ENCODE measurements at places on chromosomes 5 and 9.

DNA sequence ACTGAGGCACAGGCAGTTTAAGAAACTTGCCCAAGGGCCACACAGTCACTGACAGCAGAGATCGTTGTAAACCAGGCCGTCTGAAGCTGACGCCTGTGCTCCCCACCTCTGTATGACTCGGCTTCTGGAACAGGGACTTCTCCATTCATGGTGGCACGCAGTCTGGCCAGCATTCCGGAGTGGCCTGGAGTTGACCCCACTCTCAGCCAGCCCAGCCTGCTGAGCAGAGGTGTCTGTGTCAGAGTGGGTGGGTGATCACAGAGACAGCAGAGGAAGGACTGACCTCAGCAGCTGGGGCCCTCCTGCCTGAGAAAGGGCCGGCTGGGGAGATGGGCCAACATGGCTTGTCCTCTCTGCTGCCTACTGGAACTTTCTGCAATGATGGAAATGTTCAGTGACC, 12.6 kb downstream of the LRSAM1 start:
- DNase-seq = no peak

DNA sequence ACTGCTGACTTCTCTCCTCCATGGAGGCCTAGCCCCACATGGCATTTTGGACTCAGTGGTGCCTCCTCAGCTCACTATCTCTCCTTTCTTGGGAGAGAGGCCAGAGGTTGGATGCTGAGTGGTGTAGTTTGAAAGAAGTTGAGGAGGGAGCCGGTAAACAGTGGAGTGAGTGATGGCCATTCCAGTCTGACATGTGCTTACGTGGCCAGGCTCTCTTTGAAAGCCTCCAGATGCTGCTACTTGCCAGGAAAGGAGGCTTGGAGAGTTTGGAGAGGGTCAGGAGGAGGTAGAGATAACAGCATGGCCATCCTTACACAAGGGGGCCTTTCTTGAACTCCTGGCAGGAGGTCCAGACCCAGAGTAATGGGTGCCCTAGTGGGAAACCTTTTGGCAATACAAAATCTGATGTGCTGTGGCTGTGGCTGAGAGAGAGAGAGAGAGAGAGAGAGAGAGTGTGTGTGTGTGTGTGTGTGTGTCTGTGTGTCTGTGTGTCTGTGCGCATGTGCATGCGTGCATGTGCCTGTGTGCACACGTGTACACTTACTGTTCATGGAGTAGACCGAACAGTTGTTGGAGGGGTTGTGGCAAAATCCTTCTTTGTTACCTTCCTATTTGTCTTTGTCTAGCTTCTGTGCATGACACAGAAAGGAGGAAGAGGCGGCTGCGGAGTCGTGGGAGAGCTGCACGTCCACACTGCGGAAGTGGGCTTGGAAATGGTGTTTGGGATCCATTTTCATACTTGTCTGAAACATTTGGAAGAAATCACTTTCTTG, 37.8 kb downstream of the RALGPS1 start:
- DNase-seq = no peak

- DNase-seq = no peak
These were observed 184.9 kb downstream of the FANCC start for GRCh38 chr9:95132366-95133324.

DNA sequence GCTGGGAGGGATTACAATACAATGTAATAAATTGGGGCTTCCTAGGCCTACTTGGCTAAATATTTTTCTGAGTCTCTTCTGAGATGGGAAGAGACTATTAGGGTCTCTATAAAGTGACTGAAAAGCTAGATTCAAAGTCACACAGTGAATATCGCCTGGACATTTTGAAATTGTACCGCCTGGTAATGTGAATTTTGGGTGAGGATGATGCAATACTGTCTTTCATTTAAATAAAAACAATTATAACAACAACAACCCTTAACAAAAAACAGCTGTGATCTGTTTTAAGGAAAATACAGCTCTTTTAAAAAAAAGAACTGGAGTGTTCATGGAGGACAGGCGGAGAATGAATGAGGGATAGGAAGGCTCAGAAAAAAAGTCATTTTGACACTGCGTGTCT, 615.0 kb downstream of the RAB3C start:
- no peak for DNase-seq

- DNase-seq = no peak
These were observed 278.1 kb downstream of the DENND1A start for GRCh38 chr9:123651871-123652270.

- no peak for DNase-seq
These were observed 59.1 kb upstream of the IER5L start for GRCh38 chr9:129237164-129237611.

- DNase-seq = no peak
These were observed 38.6 kb downstream of the SPARC start for GRCh38 chr5:151648089-151648488.

DNA sequence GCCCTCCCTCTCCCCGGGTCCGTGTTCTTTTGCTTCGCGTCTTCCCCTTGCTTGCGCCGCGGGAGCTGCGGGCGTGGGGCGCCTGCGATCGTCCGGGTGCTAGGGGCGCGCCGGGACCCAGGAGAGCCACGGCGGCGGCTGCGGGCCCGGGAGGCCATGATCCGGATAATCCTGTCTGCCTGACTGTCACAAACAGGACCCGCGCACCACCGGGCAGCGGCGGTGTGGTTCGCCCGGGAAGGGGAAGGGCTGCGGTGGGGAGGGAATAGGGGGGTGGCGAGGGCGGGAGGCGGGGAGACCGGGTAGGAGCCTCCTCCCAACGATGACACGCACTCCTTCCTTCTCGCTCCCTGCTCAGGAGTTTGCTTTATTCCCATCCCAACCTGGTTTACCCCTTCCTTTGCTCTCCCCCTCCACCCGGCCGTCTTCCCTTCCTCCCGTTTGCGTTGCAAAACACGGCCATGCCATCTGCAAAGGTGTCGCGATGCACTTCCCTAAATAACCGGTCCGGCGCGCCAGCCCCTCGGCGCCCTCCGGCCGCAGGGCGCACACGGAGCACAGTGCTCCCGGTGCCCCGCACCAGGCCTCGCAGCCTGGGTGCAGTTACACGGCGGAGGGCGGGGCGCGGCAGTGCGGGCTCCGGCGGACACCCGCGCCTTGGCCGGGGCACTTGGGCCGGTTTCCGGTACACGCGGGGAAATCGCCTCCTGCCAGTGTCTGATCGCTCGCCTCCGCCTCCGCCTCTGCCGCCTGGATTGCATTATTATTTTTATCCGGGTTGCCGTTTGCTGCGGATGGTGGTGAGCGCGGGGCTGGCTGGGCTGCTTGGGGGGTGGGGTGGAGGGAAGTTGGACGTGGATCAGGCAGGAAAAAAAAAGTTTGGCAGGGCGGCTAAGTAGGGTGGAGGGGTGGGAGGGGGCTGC, 1.5 kb downstream of the SMARCA2 start:
- DNase-seq = peak; percentile 56

GRCh38 chr9:115226152-115226551, 108.2 kb upstream of the TNC start:
- DNase-seq = no peak

- no peak for DNase-seq
These were observed 151.0 kb downstream of the MYO10 start for GRCh38 chr5:16784843-16785791.

DNA sequence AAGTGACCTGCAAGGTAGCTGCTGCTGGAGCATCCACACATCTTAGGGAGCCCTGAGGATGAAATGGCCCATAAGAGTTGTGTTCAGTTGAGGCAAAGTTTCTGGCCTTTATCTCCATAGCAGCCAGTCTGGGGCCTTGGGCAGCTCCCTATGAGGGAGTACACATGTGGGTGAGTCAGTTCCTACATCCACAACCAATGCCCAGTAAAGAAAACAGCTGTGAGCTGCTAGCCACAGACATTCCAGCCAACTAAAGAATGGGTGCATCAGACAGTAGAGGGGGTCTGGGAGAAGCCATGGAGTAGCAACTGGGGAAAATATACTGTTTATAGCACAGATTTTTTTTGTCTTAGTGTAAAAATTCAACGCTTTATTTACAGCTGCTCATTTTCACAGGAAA, 720.7 kb downstream of the TLE1 start:
- DNase-seq = no peak

GRCh38 chr5:58885260-58885659, 302.4 kb downstream of the RAB3C start:
- DNase-seq = no peak

GRCh38 chr5:57683036-57683630, 200.5 kb upstream of the ACTBL2 start:
- DNase-seq = no peak
